ENCODE measurements at places on chromosomes 11 and 22.
A peak's percentile ranks its signal among the peaks of the same experiment; 100 is the strongest.

DNA sequence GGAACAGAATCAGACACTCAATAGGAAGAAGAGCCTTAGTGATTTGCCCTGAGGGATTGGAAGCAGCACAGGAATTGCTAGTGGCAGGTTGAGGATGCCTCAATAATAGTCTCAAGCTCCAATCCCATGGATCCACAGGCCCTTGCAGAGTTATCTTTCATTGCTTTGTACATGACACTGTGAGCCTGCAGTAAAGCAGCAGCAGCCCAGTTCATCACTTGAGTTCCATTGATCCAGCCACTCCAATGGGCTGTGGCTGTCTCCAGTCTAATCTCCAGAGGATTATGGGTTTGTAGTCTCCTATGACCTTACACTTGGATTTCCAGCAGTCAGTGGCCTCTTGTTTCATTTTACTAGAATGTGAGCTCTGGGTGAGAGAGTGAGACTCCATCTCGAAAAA, 45.4 kb downstream of the AAMDC start:
- DNase-seq = no peak

DNA sequence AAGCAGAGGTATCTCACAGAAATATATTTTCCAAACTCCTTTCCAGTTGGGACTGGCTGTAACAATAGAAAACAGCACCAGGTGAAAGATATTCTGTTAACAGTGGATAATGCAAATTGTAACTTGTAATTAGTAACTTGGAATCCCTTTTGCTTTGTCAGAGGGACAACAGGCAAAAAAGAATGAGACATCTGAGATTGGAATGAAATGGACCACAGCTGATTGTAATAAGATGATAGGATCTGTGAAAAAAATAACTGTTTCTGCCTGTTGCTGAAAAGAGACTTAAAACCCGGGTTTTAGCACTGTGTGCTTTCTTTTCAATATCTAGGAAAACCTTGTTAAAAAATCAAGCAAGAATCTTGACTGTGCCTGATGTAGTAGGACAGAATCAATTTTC, 655.7 kb downstream of the METTL15 start:
- DNase-seq = no peak

DNA sequence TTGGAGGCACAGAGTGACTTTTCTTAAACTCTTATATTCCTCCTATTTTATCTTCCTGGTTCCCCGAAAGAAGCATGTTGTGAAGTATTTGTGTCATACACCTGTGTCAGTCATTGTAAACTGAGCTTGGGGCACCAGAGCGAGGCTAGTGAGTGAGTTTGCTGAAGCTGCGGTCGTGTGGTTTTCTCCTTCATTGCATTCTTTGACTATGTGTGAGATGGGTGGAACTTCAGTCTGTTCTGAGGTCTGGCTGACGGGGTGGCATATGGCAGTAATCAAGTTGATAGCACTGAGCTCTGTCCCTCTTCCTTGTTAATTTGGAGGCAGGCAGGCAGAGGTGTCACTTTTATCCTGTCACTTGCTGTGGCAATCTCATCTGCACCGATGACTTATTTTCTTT, 4.2 kb downstream of the VPS26B start:
- no peak for DNase-seq

GRCh38 chr22:36753120-36753802, 22.7 kb downstream of the IFT27 start:
- no peak for DNase-seq

DNA sequence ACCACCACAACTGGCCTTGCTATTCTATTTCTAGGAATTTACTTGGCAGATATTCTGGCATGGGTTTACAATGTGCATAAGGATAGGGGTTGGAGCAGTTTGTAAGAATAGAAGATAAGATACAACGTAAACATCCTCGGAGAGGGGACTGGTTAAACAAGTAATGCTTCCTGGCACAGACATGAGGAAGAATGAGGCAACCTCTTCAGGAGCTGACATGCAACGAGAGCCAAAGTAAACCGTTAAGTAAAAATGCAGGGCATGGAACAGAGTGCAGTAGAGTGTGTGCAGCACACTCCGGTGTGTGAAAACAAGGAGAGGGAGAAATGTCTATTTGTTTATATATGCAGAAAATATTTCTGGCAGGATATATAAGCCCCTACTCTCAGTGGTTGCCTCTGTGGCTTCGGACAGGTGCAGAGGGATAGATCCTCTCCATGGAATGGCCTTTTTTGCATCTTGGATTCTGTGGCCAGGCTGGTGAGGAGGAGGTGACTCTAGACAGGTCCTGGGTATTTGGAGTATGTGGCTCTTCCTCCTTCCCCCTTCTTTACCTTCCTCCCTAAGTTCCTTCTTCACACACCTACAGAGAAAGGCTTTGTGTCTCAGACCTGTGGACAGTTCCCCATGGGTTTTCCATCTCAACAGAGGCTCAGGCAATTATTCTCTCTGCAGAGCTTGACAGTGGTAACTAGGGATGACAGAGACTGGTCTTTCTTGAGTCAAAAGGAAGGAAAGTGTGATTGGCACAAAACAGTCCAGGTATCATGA, 2.5 kb downstream of the RAB36 start:
- DNase-seq = no peak

DNA sequence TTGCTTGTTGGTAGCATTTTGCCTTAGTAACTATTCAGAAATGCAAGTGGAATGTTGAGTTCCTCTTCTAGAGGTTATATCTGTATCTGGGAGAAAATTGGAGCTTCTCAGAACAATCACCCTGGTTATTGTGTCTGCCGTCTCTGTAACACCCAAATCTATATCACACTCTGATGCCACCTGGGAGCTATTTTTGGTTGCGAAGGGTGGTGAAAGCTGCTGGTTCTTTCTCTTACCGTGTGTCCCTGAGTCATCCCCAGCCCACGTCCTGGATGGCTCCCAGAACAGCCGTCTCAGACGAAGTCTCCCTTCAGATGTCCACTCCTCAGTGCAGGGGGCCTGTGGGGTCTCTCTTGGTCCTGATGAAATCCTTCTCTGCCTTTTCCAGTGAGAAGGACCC, 83.5 kb downstream of the C22orf31 start:
- DNase-seq = no peak

GRCh38 chr11:124197999-124198398, 14.9 kb downstream of the OR10D3 start:
- DNase-seq = no peak

GRCh38 chr11:42315267-42315666, 855.8 kb upstream of the LRRC4C start:
- no peak for DNase-seq

DNA sequence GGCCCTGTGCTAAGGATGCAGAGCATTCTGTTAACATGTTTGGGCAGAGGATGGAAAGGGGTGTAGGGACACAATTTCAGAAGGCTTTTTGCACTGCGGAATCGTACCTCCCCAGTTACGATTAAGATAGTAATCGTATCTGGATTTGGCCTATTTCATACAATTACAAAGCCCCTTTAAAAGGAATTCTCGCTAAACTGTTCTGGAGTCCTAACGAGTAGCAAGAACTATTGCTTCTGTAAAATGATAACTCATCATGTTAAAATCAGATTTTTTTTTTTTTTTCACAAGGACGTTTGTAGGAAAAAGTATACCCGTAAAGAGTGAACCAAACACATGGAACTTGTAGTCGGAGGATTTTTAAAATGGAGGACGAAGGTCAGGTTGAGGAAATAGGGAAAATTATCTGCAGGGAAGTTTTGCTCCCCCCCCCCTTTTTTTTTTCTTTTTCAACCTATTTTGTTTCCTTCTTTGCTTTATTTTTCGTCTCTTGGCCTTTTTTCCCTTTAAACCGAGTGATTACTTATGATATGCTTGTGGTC, 934 bp downstream of the HSD17B12 start:
- DNase-seq = no peak

- no peak for DNase-seq
Observed at GRCh38 chr22:33352768-33353167, 294.6 kb upstream of the SYN3 start.

GRCh38 chr11:106202935-106203620, 125.6 kb downstream of the AASDHPPT start:
- DNase-seq = no peak

- no peak for DNase-seq
Observed at GRCh38 chr11:68335683-68336082, 23.3 kb downstream of the LRP5 start.

DNA sequence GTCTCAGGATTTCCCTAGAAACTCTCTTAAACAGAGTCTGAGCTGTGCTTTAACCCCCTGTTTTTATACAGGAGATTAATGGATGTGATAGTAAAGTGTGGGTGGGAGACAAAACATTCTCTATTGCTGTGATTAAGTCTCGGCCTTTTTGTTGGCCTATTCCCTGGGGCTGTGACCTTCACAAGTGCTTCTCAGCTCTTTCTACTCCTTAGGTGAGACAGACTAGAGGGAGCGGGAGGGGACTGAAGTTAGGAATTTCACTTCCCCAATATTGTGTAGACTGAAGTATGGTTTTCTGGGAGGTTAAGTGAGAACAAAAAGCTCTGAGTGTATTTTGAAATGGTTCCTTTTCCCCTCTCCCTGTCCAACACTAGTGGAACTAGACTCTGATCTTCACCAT, 29.8 kb upstream of the OR8B8 start:
- peak; percentile 22 for DNase-seq

DNA sequence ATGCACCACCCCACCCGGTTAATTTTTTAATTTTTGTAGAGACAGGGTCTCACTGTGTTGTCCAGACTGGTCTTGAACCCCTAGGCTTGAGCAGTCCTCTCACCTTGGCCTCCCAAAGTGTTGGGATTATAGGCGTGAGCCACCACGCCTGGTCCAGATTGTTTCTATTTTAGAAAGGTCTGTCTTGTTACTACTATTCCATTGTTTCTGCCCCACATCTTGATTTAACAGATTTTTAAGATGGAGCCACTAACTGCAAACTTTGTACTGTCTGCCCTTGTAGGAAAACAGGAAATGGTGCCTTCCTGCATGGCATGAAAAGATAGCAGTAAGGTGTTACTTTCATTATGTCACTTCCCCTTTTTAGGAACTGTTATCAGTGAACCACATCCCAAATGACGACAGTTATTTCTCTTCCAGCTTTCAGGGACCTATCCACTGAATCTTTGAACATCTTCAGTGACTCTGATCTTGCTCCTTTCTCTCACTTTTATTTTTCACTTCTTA, 23.2 kb downstream of the TAF1D start:
- DNase-seq = no peak

DNA sequence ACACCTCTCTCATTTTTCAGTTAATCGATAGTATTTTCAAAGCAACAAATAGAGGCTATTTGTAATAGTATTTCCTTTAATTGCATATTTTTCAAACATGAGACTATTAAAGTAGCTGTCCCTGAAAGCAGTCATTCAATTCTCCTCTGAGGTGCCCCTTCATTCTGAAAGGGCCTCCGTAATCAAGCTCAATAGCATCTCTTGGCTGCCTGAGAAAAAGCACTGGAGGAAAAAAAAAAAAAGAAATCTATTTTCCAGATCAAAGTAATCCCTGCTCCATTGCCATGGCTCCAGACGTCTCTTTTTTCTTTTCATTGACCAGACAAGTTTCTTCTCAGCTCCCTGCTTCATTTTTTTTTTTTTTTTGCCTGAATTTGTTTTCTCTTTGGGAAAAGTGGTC, 154.5 kb upstream of the BLID start:
- DNase-seq = no peak

DNA sequence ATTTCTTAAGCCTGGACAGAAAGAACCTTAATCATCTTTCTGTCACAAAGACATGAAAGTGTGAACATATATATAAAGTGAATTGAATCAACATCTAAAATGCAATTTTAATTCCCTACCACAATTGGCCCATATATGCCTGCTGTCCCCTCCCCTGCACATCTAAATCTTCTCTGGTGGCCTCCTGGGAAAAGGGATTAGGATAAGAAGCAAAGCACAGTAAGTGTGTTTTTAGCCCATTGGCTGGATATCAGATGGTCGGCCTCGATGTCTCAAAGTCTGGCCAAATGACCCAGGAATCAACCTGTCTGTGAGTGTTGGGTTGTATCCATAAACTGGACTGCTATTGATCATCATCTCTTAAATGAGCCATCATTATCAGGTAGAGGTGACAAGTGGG, 5.8 kb downstream of the MMP3 start:
- DNase-seq = no peak

GRCh38 chr22:16838073-16838472, 12.9 kb upstream of the XKR3 start:
- DNase-seq = no peak

- DNase-seq = no peak
Observed at GRCh38 chr22:27195094-27195493, 537.7 kb downstream of the MIAT start.

GRCh38 chr11:131464461-131464860, 94.0 kb downstream of the NTM start:
- DNase-seq = no peak

GRCh38 chr22:46881373-46882118, 119.1 kb downstream of the TBC1D22A start:
- DNase-seq = no peak

DNA sequence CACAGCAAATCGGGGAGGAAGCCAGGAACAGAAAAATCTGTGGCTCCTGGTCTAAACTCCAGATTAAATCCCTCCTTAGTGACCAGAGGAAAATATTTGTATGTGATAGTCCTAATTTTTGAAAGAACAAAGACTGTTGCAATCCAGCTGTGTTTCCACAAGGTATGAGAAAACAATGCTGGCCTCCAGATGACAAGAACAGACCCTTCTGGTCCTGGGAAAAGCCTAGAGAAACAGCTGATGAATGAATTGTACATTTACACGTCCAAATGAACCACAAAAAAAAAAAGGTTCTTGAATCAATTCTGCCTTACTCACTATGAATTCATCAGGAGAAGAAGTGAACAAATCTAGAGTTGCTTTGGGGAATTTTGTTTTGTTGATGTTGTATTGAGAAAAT, 63.7 kb downstream of the ETS1 start:
- DNase-seq = no peak

DNA sequence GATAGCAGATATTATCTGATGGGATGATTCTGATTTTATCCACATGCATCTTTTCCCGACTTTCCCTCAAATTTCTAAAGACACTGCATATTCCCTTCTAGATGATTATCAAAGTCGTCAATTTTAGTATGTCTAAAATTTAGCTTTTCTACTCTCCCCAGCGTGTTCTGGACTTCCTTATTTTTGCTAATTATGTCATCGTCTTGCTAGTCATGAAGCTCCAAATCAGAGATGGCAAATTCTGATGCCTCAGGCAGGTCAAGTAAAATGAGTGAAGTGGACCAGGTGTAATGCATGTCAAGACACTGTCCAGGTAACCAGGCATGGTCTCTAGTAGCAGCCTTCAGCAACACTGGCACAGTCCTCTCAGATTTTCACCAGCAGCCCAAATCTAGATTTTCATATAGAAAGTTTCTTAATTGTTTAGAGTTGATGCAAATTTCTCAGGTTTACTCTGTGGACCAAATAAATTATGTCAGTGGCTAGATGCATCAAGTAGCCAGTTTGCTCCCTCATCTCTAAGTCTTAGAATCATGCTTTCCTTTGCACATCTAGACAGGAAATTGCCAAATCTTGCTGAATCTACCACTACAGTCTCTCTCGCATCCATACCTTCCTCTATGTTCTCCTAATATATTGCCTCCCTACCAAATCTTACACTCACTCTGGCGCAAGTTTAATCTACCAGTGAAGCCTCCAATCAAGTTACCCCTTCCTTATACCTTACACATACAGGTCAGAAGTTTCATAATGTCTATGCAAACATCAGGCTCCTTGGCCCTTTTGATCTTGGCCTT, 10.6 kb downstream of the HSD17B12 start:
- DNase-seq = no peak

All from pons (tissue), 1 donor.